Stimulated activated CD8-positive, alpha-beta memory T cell treated with anti-CD3 and anti-CD28 coated beads, Interleukin-15, amount 100 ng/mL, for 48 hours (primary cell): ENCODE measurements at places on chromosomes 7 and 10.

DNA sequence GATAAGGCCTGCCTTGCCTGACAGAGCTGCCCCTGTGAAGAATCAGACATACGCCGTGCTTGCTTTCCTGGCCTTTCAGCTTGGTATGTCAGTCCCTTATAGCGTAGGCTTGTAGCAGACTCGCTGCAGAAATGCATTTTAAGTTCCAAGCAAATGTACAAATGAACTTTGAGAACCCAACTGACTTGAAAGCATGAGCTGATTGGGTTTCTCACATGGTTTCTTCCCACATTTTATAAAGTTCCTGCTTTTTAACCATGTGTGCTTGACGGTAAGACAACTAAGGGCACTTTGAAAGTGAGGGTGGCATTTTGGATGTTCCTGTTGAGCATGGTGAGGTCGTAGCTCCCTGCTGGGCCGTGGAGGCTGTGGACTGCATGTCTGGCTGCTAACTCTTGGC, 62.6 kb downstream of the CCNY start:
- no peak for DNase-seq

- no peak for DNase-seq
Measured at GRCh38 chr7:46811529-46811928, 770.4 kb downstream of the TNS3 start.

DNA sequence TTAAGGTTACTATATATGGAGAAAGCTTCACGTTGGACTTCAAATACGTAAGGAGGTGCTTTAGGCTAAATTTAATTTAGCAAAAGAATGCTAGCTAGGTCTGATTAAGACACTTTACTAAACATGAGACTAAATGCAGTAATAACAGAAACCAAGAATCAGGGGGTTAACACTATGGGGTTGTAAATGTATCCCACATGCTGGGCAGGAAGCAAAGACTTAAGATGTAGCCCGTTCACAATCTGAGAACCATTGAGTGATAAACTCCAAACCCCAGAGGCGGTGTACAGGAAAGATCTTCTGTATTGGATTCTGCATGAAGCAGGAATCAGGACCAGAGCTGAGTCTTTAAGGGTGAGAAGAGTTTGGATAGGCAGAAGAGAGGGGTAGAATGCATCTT, 60.4 kb downstream of the FZD1 start:
- no peak for DNase-seq

- no peak for DNase-seq
Measured at GRCh38 chr10:101458869-101459268, 104.9 kb downstream of the BTRC start.

DNA sequence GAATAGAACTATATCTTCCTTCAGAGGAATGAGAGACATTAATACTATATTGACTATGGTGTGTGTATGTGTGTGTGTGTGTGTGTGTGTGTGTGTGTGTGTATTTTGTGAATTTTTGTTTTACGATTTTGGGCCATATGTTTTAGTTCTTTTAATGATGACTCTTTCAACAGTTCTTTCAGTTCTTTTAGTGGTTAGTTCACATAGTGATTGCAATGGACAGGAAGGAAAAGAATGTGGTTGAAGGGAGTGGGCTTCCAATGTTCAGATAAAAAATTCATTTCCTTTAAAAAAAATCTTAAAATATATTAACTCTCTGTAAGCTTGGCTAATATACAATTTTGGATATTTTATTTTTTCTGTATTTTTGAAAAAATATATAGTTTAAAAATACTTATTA, 315.7 kb upstream of the DGKB start:
- DNase-seq, result no peak

DNA sequence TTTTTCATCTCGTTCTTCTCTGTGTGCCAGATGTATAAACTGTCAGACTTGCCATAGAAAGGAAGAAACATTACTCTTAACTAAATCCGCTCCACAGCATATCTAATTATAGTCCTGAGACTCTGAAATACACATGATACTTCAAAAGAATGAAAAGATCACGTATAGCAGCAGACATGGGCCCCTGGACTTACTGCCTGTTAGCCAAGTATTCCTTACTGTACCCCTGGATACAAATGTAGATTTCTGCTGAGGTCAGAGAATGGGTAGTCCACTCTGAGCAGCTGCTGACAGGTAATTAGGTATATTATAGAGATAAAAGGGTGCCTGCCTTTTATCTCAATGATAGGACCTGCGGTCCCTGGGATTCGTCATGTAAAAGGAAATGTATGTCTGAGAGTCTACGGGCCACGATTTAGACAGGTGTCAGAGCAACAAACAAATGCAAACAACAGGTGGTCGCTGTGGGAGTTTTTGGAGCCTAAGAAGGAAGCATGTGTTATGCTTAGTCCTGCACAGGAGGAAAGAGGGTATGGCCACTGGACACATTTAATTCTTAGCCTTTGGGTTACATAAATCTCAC, 69.4 kb downstream of the VOPP1 start:
- no peak for DNase-seq

GRCh38 chr10:118956802-118957442, 72.6 kb upstream of the NANOS1 start:
- DNase-seq, result no peak

DNA sequence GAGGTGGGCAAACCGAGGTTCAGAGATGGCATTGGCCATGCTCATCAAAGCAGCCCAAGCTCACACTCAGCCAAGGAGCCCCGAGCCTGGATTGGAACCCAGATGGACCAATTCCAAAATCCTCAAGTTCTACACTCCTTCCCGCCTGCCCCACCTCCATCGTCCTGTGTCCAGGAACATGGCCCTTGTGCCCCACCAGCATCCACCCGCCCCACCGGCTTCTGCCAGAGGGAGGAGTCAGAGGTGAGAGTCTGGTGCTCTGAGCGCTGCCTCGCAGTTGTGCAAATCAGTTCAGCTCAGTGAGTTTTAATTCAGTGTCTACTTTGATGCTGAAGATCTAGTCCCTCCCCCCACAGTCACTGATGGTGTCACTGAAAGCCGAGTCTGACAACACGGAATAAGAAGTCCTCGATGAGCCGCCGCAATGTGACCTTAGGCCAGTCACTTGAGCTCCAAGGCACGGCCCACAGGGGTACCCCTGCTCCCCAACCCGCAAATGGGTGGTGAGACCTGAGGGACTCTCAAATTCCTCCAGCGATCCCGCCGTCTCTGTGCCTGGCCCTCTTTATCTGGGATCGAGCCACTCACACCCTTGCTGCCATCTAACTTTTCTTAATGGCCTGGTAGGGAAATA, 26.3 kb downstream of the PRKAG2 start:
- no peak for DNase-seq

- no peak for DNase-seq
Measured at GRCh38 chr7:79820387-79820786, 314.2 kb upstream of the GNAI1 start.

DNA sequence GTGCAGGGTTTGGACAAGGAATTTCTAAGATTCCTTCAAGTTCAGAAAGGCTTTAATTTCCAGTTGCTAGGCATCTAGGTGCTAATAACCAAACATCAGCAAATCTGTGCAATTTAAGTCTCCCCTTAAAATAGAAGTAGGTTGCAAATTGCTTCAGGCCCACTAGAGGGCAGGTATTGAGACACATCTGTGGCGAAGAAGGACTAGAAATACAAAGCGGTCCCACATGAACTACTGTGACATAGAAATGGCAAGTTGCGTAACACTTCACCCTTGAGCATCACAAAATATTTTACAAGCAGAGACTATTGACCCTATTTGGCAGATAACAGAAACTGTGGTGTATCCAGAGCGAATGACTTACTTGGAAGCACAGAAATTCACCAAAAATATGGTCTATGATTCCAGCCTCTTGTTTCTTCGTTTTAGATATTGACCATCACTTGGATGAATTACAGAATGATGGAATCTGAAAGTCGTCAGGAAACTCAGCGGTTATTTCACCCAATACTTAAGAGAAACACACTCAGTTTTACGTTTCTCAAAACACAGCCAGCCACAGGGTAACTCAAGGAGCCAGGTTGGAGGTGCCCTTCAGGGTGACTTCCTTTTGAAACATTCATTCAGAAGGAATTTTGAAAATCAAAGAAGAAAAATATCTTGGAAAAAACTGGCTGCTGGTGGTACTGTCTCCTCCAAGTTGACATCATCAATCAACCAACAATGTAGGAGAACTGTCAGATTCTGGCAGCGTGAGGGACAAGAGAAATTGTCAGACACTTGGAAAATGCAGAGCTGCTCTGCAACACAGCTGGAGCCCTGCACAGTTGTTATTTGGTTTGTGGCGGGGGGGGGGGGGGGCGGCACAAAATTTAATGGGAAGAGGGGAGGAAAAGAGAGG, 256.3 kb upstream of the MINDY3 start:
- DNase-seq, result no peak

DNA sequence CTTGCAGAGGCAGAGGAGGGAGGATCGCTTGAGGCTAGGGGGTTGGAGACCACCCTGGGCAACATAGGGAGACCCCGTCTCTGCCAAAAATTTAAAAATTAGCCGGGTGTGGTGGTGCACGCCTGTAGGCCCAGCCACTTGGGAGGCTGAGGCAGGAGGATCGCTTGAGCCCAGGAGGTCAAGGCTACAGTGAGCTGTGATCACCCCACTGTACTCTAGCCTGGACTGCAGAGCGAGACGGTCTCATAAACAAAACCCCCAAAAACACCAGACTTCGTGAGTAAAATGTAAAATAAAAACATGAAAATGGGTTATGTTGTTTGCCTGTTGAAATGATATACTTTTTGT, 699 bp downstream of the LHPP start:
- no peak for DNase-seq

GRCh38 chr10:52143338-52143737, 170.7 kb upstream of the DKK1 start:
- no peak for DNase-seq

DNA sequence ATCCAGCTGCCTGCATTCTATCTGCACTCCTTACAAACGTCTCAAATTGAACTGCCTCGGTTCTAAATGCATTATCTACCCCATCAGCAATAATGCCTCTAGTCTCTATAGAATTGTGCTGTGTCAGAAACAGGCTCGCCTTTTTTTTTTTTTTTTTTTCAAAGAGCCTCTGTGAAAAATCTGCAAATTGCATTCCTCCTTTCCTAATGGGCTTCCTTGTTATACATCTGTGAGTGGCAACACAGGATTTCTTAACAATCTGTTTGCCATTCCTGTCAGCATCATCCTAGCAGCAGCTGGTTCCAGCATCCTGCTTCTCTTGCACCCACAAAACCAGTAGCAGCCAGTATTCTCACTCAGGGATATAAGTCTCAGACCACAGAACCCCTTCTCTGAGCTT, 413.5 kb upstream of the SEMA3D start:
- DNase-seq, result no peak

- DNase-seq, result no peak
Measured at GRCh38 chr7:70135656-70136055, 537.4 kb downstream of the AUTS2 start.

DNA sequence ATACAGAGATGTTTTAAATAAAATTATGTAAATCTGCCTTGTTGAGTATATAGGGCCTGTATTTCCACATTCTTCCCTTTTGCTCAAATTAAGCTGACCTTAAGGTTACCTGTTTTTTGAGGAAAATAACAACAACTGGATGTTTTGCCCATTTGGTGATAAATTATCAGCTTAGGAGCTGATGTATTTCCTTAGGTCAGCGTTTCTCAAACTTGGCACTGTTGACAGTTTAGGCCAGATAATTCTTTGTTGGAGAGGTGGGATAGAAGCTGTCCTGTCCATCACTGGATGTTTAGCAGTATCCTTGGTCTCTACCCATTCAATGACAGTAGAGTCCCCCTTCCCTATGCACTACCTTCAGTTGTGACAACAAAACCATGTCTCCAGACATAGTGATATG, 7.2 kb downstream of the GSTO2 start:
- no peak for DNase-seq

GRCh38 chr7:157526005-157526912, 189.5 kb downstream of the DNAJB6 start:
- no peak for DNase-seq

GRCh38 chr10:3853547-3854303, 68.7 kb upstream of the KLF6 start:
- no peak for DNase-seq

GRCh38 chr10:103916254-103916653, 1.7 kb downstream of the STN1 start:
- DNase-seq, result no peak
